A549 treated with AZD2906 at 1 μM for 4 hours (cell line): ENCODE measurements at places on chromosomes 16 and 17. TPM values are rescaled to one million over a fixed set of nuclear protein-coding genes. Genes with fewer than 3 reads are reported as not detected.

The NPIPB12 gene
- 18.9 to 32.2 TPM (median 28.8 TPM) in 5 replicates for total RNA-seq

The OR3A3 gene
- not detected in 5 replicates for total RNA-seq

The ZFP3 gene
- total RNA-seq = 0.82 to 1.1 TPM (median 1.0 TPM) in 5 replicates

The APOBR gene
- total RNA-seq = 0.03 to 0.13 TPM (median 0.05 TPM) in 5 replicates

The MMP25 gene
- total RNA-seq = 0.89 to 1.4 TPM (median 1.3 TPM) in 5 replicates

The SDK2 gene
- 1.3 to 1.7 TPM (median 1.5 TPM) in 5 replicates for total RNA-seq

The SULT1A4 gene
- 23.9 to 36.2 TPM (median 27.9 TPM) in 5 replicates for total RNA-seq

The CD300LB gene
- total RNA-seq = 0.05 to 0.14 TPM (median 0.05 TPM) in 4 of 5 replicates, not detected in the other

The MYCBPAP gene
- total RNA-seq = 0.35 to 0.89 TPM (median 0.54 TPM) in 5 replicates

The PLD6 gene
- 5.0 to 6.7 TPM (median 5.8 TPM) in 5 replicates for total RNA-seq

The PITPNM3 gene
- 1.8 to 2.8 TPM (median 2.2 TPM) in 5 replicates for total RNA-seq

The FOXL1 gene
- 1.3 to 2.1 TPM (median 2.0 TPM) in 5 replicates for total RNA-seq

The NXPH3 gene
- 1.1 to 1.5 TPM (median 1.5 TPM) in 5 replicates for total RNA-seq

The SPATA22 gene
- total RNA-seq = not detected in 5 replicates

The SLC5A10 gene
- total RNA-seq = 0.13 to 0.27 TPM (median 0.17 TPM) in 5 replicates

The CCL14 gene
- not detected in 5 replicates for total RNA-seq

The CBFA2T3 gene
- total RNA-seq = 0.77 to 1.3 TPM (median 1.1 TPM) in 5 replicates

The SHISA9 gene
- total RNA-seq = 0.02 to 0.14 TPM (median 0.06 TPM) in 5 replicates

The NOD2 gene
- total RNA-seq = 0.02 TPM in 1 of 5 replicates, not detected in the others

The SREBF1 gene
- 65.8 to 78.1 TPM (median 72.9 TPM) in 5 replicates for total RNA-seq

The FOXF1 gene
- total RNA-seq = not detected in 5 replicates

The CCL23 gene
- total RNA-seq = not detected in 5 replicates

The MYH1 gene
- not detected in 5 replicates for total RNA-seq

The SEPHS2 gene
- total RNA-seq = 43.9 to 48.2 TPM (median 45.5 TPM) in 5 replicates

The JMJD6 gene
- total RNA-seq = 77.3 to 80.6 TPM (median 78.6 TPM) in 5 replicates

The C1QTNF8 gene
- total RNA-seq = 0.05 to 0.08 TPM in 2 of 5 replicates, not detected in the others

The SAMD14 gene
- 0.25 to 0.52 TPM (median 0.49 TPM) in 5 replicates for total RNA-seq

The NOL11 gene
- 71.0 to 83.3 TPM (median 71.7 TPM) in 5 replicates for total RNA-seq

The SRL gene
- total RNA-seq = 0.03 to 0.08 TPM (median 0.06 TPM) in 5 replicates
